ENCODE measurements at places on chromosomes 2 and 18.
A peak's percentile ranks its signal among the peaks of the same experiment; 100 is the strongest.

DNA sequence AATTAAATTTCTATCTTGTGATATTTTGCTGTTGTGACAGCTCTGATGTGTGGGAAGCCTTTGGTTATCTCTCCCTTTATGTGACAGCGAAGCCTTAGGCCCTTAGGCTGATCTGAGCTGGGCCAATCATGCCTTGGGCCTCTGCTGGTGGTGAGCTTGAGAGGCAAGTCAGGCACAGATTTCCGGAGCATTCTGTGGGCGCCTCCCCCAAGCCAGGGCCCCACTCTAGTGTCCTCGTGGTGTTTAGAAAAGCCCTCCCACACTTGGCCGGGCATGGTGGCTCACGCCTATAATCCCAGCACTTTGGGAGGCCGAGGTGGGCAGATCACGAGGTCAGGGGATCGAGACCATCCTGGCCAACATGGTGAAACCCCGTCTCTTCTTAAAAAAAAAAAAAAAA, 239.8 kb downstream of the SH3RF3 start:
- peak; percentile 6 for DNase-seq
- no peaks in the 10 kb centered on the region for H3K27me3 ChIP-seq
- no peak overlapping the region for H3K27ac ChIP-seq
- H3K36me3 ChIP-seq, result peaks cover 2% of the 10 kb centered on the region
- no peaks in the 10 kb centered on the region for H3K4me1 ChIP-seq
- no peak overlapping the region for H3K4me3 ChIP-seq

GRCh38 chr2:145815933-145816332, 1296.0 kb upstream of the ZEB2 start:
- no peaks in the 10 kb centered on the region for H3K27me3 ChIP-seq
- H3K36me3 ChIP-seq, result no peaks in the 10 kb centered on the region
- peaks cover 6% of the 10 kb centered on the region for H3K4me1 ChIP-seq
- no peak overlapping the region for H3K27ac ChIP-seq

- no peak for DNase-seq
- no peaks in the 10 kb centered on the region for H3K4me1 ChIP-seq
- no peak overlapping the region for H3K27ac ChIP-seq
- no peaks in the 10 kb centered on the region for H3K27me3 ChIP-seq
Measured at GRCh38 chr2:217370391-217370790, 510.5 kb upstream of the TNP1 start.

DNA sequence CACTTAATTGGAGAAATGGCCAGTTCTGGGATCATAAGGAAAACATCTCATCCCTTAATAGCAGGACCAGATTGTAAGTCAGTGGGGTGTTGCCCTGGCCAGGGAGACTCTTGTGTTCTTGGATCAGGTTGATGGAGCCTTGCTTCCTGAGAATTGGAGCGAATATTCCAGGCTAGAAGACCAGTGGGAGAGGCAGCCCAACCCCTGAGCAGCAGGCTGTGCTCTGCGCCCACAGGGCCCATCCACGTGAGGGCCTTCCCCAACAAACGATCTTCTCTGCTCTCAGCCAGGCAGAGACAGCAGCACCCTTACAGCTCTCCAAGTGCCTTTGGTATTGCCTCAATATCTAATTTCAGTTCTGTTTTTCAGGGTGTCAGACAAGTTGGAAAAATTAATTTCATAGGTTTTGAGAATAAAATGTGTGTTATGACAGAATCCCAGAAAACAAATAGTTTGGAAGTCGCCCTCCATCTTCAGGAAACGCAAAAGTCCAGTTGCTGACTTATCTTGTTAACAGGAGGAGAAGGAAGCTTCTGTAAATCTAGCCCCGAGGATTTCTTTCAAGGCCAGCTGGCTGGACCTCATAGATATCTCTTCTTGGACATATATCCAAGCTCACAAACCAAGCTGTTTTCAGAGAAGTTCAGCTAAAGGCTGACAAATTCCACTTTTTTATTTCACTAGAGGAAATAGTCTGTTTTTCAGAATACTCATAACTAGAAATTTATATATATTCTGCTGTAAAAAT, 105.5 kb downstream of the COPS8 start:
- H3K4me3 ChIP-seq, result no peak overlapping the region
- peak; percentile 86 for DNase-seq
- no peaks in the 10 kb centered on the region for H3K27me3 ChIP-seq
- peaks cover 18% of the 10 kb centered on the region for H3K4me1 ChIP-seq
